ENCODE measurements at places on chromosomes 16 and 17.

GRCh38 chr17:56995766-56996165 is 17.8 kb downstream of the SCPEP1 start:
- DNase-seq, result no peak

GRCh38 chr17:2017274-2017941 is 7.7 kb downstream of the RTN4RL1 start:
- no peak for DNase-seq

- no peak for DNase-seq
These were observed 6.0 kb downstream of the BPTF start for GRCh38 chr17:67831268-67831667.

- no peak for DNase-seq
These were observed 18.5 kb downstream of the DEXI start for GRCh38 chr16:10923650-10924214.
